ENCODE measurements at places on chromosomes 13 and 19.

- peak; percentile 33 for DNase-seq
Observed at GRCh38 chr19:27774827-27775226, 1438.1 kb downstream of the UQCRFS1 start.

GRCh38 chr19:18503337-18503970 is 18.4 kb downstream of the ELL start:
- DNase-seq, result no peak

DNA sequence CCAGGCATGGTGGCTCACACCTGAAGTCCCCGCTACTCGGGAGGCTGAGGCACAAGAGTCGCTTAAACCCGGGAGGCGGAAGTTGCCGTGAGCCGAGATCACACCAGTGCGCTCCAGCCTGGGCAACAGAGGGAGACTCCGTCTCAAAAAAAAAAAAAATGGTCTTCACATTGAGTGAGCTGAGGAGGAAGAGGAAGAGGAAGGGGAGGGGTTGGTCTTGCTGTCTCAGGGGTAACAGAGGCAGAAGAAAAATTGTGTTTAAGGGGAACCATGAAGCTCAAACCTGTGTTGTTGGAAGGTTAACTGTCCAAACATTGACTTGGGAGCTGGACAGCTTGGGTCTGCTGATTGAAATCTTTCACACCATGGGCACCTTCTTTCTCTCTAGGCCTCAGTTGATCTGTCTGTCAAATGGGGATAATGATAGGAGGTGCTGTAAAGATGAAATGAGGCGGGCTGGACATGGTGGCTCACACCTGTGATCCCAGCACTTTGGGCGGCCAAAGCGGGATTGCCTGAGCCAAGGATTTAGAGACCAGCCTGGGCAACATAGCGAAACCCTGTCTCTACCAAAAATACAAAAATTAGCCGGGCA is 9.8 kb upstream of the SLC44A2 start:
- DNase-seq, result no peak

DNA sequence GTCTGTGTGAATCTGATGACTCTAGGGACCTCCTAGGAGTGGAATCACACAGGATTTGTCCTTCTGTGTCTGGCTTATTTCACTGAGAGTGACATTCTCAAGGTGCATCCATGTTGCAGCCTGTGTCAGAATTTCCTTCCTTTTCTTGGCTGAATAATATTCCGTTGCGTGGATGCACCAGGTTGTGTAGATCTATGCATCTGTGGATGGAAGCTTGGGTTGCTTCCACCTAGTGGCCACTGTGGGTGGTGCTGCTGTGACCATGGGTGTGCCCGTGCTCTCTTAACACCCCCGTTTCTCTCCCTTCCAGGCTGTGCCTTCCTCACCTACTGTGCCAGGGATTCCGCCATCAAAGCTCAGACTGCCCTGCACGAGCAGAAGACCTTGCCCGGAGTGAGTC is 26.2 kb downstream of the CELF5 start:
- DNase-seq, result peak; percentile 35

GRCh38 chr13:21235174-21235573 is 58.7 kb downstream of the MRPL57 start:
- no peak for DNase-seq

DNA sequence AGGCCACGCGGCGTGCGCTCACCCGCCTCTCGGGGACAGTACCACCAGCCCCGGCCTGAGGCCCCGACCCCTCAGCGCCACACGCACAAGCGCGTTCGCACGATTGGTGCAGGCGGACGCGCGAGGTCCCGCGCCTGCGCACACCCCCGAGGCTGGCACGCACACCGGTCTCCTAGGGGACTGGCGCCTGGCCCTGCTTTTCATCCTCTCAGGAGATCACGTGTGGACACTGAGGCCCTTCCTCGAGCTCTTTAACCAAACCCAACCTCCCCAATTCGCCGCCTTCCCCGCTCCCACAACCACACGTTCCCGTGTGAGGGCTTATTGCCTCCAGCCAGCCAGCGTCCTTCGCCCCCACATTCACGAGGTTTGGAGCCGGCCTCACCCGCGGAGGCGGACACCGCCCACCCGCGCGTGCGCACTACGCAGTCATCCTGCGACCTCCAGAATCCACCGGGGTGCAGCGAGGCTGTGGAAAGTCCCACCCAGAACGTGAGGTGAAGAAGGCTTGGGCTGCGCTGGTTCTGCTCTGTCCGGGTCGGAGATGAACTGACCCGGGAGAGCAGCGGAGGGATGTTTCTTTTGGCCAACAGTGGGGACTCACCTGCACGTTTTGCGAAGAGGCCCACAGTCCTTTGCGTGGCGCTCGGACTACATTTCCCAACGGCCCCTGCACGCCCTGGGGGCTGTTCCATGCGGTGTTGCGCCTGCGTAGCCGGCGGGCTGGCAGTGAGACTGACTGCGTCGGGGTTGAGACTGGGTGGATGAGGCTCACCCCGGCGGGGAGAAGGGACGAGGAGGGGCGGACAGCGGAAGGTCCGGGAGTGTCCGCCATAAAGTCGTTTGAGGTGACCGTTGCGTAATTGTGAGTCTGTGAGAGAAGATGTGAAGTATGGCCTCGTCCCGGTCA is 539 bp upstream of the ZNF667 start:
- DNase-seq, result peak; percentile 73

GRCh38 chr13:112804374-112804773 is 114.5 kb downstream of the ATP11A start:
- DNase-seq, result no peak

DNA sequence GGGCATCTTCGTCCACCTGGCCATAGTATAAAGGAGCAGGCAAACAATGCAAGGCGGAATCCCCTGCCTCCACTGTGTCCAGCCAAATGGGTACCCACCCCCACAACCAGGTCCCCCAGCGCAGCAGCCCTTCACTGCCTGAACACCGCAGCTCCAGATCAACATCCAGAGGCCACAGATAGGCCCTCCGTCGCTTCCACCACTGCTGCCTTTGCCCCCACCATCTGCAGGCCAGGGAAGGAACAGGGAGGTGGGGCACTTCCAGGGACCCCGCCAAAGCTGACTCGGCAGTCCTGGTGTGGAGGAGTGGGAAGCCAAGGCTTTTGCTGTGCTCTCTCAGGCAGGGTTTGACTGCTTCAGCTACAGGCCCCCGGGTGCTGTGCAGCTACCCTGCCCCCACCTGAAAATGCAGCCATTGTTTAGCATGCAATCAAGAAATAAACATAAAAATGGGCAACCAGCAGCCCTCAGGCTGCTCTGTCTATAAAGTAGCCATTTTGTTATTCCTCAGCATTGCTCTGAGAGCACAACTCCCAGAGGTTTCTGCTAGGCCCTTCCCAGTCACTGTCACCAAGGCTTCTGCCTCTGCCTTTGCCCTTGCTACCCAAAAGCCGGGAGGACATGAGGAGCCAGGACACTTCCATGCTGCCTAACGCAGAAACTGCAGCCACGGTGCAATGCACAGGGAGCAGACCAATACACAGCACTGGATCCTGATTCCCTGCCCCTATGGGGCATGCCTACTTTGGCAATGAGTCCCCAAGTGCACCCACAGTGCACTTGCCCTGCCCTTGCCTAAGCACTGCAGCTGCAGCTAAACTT is 733.2 kb upstream of the KLHL1 start:
- no peak for DNase-seq

DNA sequence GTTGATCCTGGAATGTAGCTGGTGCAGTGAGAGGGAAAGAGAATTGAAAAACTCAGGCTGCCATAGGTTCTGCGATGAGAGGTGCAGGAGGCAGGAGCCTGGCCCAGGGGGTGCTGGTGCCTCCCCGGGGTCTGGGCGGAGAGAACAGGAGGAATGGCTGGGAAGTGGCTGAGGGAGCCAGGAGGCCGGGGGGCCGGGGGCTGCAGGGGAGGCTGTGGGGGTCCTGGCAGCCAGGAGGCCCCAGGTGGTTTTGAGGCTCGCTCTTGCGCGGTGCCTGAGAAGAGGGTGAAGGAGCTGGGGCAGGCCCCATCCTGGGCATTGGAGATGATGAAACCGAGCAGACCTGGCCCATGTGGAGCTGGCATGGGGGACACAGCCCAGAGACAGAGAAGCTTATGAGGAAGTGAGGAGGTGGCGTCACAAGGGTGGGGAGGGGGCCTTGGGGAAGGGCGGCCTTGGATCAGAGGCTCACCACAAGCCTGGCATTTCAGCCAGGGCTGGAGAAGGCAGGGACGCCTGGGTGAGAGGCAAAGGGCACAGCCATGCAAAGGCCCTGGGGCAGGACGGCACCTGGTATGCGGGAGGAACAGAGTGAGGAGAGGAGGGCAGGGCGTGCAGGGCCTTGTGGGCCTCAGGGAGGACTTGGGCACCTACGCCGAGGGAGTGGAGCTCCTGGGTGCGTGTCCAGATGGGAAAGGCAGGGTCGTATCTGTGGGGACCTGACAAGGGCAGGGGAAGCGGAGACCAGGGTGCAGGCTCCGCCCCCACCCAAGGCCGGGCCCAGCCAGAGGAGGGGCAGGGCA is 1.3 kb upstream of the TEKTIP1 start:
- no peak for DNase-seq

DNA sequence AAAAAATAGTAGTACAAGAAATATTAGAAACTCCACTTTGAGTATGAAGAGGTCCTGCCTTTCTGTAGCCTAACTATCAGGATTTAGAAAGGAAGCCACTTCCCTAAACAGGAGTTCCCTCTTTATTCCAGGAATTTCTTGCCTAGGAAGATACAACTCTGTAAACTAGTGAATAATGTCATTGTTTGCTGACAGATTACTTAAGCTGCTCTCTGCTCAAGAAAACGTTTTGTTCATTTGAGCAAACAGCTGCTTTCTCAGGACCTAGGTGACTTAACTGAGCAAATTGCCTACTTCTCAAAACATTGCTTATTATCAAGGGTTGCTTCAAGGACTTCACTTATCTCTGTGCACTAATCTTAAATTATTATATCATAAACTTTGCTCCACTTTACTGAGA is 1419.4 kb upstream of the SLC10A2 start:
- no peak for DNase-seq

- no peak for DNase-seq
Observed at GRCh38 chr13:50918567-50918966, 9.0 kb downstream of the RNASEH2B start.

DNA sequence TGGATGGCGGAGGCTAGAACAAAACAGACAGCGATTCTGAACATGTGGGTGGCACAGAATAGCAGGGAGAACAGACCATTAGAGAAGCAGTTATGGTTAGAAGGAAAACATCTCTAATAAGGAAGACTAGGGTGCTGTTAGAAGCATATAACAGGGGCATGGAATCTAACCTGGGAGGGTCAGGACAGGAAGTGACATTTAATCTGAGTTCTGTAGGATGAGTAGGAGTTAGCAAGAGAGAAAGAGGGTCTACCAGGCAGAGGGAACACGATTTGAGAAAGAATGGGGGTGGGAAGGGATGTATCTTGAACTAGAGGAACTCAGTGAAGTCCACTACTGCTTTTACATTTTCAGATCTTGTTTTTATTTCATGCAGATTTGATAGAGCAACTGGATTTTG is 48.6 kb downstream of the B3GLCT start:
- DNase-seq, result no peak

DNA sequence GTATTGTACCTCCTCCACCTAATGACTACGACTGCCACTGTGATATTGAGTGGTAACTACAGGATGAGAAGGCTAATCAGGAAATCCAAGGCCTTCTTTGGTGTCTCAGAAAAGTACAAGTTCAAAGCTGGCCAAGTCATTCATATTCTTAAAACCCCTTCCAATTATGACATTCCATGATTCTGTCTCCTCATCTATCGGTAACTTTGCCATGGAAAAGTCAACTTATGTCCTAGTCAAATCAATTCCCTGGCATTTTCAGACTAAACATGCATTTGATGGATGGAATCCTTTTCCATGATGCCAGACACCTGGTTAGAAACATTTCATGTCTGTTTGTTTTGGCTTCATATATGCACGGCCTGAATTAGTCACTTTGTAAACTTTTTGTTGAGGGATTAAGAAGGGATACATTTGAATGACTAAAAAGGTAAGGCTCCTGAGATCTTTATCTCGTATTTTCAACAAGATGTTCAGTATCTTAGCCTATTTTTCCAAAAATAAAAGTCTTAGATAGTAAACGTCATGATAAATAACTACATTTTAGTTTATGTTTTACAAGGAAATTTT is 186.5 kb downstream of the NHLRC3 start:
- no peak for DNase-seq

DNA sequence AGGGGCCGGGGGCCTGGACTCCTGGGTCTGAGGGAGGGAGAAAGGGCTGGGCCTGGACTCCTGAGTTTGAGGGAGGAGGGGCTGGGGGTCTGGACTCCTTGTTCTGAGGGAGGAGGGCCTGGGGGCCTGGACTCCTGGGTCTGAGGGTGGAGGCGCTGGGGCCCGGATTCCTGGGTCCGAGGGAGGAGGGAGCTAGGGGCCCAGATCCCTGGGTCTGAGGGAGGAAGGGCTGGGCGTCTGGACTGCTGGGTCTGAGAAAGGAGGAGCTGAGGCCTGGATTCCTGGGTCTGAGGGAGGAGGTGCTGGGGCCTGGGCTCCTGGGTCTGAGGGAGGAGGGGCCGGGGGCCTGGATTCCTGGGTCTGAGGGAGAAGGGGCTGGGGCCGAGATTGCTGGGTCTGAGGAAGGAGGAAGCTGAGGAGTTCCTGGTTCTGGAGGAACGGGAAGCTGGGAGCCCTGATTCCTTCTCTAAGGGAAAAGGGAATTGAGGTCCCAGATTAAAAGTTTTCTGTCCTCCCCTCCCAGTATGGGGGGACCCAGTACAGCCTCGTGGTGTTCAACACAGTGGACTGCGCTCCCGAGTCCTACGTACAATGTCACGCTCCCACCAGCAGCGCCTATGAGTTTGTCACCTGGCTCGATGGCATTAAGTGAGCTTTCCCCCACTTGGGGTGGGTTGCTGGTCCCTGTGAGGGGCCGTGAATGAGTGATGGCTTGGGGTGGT is 721 bp downstream of the MED25 start:
- DNase-seq, result no peak

DNA sequence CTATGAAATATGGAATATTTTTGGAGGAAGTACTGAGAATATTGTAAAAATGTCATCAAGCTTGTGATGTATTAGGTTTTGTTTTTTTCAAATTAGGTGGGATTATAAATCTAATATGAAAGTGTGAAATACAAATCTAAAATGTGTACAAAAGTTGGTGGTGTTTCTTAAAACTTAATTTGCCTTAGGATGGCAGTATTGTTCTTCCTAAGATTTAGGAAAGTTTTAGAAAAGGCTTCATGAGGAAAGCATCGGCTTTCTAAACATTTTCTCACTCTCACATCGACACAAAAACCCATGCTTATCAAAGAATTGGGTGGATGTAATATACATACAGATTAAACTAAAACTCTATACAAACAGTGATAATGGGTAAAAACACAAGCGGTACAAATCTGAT is 972.0 kb upstream of the PCDH20 start:
- no peak for DNase-seq

GRCh38 chr19:9498183-9498902 is at the start of gene ZNF560:
ZNF560 (minus strand) TSS chr19:9498616; CDS start chr19:9475313, 23,303 bp downstream.
- DNase-seq, result peak; percentile 15

GRCh38 chr19:49847731-49848696 is 2.9 kb upstream of the PTOV1 start:
- no peak for DNase-seq

- DNase-seq, result no peak
Observed at GRCh38 chr13:20582026-20582425, 15.1 kb downstream of the IFT88 start.

- DNase-seq, result no peak
Observed at GRCh38 chr13:30196025-30196424, 111.3 kb downstream of the KATNAL1 start.

All from stimulated activated CD4-positive, alpha-beta T cell treated with anti-CD3 and anti-CD28 coated beads, Interleukin-1b, Interleukin-23, amount 100 ng/mL, for 48 hours (primary cell).